Thymus (tissue), 14 donors: ENCODE measurements at places on chromosomes 16 and 17.

DNA sequence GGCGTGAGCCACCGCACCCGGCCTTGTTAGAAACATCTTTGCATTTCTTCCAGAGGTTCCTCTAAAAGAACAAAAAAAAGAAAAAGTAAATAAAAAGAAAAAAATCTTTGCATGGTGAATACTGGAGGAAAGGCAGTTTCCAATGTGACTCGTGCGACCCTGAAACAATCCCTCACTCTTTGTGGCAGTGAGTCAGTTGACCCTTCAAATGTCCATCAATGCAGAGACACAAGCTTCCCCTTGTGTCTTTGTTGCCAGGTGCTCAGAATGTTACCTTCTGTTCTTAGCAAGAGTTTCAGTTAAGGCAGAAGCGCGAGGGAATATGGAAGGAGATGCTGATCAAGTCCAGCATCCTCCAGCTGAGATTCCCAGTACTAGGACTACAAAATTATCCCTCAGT lies 16.4 kb downstream of the CACNG4 start:
- no peak for DNase-seq

DNA sequence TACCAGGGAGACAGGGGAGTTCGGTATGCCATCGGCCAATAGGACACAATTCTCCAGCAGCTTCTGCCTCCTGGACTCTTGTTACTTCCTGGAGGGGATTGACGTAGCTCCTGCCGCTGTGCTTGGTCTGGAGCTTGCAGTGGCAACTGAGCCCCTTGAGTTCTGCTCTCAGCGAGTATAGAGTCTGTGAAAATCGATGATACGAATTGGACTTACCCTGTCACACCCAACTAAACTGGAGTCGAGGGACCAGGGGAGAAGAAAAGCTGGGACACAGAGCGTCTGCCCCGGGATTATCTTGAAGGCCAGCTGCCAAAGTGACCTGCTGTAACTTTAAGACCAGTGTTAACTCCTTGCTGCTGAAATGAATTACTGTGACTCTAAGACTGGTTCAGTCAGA lies 22.2 kb downstream of the SEC14L1 start:
- DNase-seq: no peak

DNA sequence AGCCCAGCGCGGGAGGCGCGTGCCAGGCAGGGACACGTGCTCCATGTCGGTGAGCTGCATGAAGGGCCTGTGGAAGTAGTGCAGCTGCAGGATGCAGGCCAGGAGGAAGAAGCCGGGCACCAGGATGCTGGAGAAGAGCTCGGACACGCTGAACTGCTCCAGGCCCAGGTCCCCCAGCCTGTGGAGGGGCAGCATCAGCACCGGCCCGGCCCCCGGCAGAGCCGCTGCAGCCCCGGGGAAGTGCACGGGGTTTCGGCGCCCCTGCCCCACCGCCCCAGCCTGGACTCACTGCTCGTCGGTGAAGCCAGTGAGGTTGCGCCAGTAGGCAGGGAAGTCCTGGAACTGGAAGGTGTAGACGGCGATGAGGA lies 28.0 kb downstream of the CTU2 start:
- DNase-seq: no peak

DNA sequence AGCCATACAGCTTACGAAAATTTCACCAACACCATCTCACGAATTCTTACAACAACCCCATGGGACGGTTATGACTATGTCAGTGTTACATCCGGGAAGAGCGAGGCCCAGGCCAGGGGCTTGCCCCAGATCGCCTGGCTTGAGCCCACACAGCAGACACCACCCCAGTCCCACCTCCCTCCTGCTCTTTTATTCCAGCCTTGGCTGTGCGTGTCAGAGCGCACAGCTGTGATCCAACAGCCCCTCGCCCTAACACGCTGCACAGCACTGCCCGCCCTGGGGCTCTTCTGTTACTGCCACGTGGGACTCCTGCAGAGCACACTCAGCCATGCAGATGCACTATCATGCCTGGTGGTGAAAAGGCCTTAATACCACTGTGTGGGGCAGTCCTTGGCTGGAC lies 127.9 kb downstream of the ENGASE start:
- no peak for DNase-seq

GRCh38 chr17:73921306-73921705 lies 277.1 kb upstream of the SDK2 start:
- DNase-seq: no peak

- DNase-seq: no peak
Measured at GRCh38 chr17:41492351-41492750, 2.6 kb upstream of the KRT36 start.

DNA sequence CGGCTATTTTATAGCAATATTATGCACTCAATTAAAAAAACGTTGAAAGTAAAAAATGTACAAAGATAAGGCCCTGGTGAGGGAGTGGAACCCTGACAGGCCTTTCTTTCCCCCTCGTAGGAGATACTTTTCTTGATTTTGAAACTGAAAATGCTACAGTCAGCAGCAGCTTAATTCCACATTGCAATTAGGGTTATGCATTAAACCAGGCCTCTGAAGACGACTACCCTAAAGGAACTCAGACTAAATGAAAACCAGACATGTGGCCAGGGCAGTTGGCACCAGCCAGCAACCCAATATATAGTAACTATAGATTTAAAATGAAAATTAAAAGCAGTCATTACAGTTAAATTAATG lies 463.2 kb upstream of the MAF start:
- no peak for DNase-seq

GRCh38 chr17:18933102-18934058 lies 18.6 kb upstream of the SLC5A10 start:
- DNase-seq: no peak

GRCh38 chr17:68981288-68981687 lies 26.1 kb upstream of the ABCA8 start:
- no peak for DNase-seq

DNA sequence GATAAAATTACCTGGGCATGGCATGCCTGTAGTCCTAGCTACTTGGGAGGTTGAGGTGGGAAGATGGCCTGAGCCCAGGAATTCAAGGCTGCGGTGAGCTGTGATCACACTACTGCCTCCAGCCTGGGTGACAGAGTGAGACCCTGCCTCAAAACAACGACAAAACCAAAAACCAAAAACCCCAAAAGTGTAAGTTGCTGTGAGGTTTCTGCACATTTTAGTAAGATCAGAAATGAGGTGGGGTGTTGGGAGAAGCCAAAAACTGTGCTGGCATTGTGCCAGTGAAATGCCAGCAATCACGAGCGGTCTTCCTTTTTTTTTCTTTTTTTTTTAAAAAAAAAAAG lies 114.6 kb downstream of the PITPNC1 start:
- DNase-seq: no peak

- DNase-seq: no peak
Measured at GRCh38 chr17:46182961-46183360, 10.3 kb downstream of the KANSL1 start.

DNA sequence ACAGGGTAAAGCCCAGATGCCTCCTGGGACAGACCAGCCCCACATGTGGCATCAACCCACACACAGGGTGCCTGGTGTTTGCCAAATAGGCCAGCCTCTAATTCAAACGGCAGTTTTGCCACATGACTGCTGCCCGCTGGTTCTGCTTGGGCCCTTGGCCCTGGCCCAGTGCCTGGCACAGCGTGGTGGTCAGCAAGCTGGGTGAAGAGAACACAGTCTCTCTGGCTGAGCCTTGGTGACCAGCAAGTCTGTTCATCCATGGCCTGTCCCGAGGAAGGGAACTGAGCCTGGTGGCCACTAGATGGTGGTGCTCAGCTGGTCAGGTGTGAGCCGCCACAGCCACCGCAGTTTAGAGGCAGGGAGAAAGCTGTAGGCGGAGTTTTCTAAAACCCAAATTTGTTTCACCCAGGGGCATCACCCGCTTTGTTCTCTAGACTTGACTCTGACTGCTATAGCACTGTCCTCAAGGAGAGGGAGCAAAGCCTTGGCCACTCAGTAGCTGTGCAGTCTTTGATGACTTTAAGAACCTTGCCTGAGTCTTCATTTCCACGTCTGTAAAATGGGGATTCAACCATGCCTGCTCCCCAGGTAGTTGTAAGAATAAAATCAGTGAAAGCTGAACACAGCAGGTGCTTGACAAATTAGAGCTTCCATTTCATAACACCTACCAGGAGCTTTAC lies 4.7 kb upstream of the GFAP start:
- no peak for DNase-seq

DNA sequence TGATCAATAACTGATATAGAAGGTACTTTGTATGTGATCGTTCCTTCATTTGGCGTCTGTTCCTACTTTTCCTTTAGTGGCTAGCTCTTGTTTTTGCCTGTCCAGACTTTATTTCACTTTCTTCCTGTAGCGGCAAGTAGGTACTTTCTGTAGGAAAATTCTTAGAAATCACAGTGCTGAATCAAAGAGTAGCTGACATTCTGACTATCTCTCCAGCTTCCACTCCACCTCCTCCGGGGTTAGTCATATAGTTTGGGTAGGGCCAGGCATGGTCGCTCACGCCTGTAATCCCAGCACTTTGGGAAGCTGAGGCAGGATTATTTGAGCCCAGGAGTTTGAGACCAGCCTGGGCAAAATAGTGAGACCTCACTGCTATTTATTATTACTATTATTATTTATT lies 29.9 kb upstream of the PAFAH1B1 start:
- DNase-seq: no peak

GRCh38 chr16:11389631-11390565 lies 44.6 kb downstream of the RMI2 start:
- no peak for DNase-seq

DNA sequence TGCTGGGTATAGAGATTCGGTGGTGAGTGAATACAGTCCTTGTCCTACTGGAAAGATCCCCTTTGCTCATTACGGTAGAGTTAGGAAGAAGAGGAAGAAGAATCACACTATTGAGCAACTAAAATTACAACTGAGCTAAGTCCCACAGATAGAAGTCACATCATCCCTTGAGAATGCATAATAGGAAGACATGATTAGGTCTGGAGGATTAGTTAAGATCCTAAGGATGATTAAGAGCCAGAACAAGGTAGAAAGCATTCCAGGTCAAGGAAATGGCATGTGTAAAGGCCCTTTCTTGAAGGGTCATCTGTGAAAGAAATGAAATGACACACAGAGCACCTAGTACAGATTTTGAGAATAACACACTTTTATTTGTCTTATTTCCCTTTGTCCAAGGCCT lies 503.5 kb downstream of the HAPSTR1 start:
- no peak for DNase-seq

- peak; percentile 64 for DNase-seq
Measured at GRCh38 chr17:50055426-50056216, at the start of gene ITGA3. TSS of gene ITGA3 (plus strand) at chr17:50056110. CDS start at chr17:50056440, 330 bp downstream.

GRCh38 chr16:89593841-89594240 lies 18.3 kb downstream of the CPNE7 start:
- DNase-seq: no peak

GRCh38 chr17:47119746-47120520 lies 69.2 kb downstream of the CDC27 start:
- no peak for DNase-seq

- DNase-seq: no peak
Measured at GRCh38 chr17:82323514-82324234, 6.3 kb upstream of the CD7 start.

GRCh38 chr17:32976131-32976530 lies 15.5 kb upstream of the SPACA3 start:
- DNase-seq: no peak

- DNase-seq: no peak
Measured at GRCh38 chr16:55426865-55427484, 52.0 kb upstream of the MMP2 start.

- no peak for DNase-seq
Measured at GRCh38 chr17:72691586-72691985, 400.9 kb downstream of the SLC39A11 start.

DNA sequence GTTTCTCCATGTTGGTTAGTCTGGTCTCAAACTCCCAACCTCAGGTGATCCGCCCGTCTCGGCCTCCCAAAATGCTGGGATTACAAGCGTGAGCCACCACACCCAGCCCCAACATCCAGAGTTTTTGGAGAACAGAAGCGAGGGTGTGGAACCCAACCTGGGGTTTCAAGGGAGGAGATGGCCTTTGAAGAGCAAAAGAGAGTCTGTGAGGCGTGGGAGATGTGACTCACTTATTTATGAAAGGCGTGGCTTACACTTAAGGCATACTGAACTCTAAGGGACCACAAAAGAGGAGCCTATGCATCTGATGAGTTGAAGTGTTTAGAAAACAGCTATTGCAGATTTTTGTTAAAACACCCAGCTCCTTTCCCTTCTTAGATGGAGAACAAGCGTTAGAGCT lies 18.9 kb downstream of the ARSG start:
- no peak for DNase-seq

GRCh38 chr16:4866586-4866985 lies 19.3 kb downstream of the UBN1 start:
- DNase-seq: no peak

GRCh38 chr17:72571813-72572396 lies 451.1 kb downstream of the SOX9 start:
- no peak for DNase-seq

DNA sequence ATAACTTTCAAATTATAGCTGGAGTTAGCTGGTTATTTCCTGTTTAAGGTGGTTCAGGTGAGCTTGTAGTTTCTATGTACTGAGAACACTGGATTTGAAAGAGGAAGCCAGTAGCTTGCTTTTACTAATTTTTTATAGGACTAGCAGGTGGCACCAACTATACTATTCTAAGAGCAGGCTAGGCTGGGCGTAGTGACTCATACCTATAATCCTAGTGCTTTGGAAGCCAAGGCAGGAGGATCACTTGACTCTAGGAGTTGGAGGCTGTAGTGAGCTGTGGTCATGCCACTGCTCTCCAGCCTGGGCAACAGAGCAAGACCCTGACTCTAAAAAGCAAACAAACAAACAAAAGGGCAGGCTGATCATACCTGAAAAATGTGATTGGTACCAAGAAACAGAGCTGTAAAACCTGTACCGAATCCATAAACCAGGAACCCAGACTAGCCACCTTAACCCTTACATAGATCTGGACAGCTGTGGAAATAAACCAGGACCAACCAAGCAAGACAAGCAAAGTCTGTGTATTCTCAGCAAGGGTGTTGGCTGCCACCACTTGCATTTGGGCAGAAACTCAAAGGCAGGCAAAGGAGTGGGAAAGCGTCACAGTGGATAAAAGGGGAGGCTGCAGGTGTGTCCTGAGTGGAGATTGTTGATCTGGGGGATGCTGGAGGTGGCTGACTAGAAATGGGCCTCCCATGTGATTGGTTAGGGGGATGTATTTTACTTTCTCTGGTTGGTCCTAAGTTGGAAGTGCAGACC lies 36.3 kb downstream of the SLC47A1 start:
- no peak for DNase-seq

GRCh38 chr17:72219137-72219823 lies 98.5 kb downstream of the SOX9 start:
- no peak for DNase-seq

GRCh38 chr16:89322321-89323119 lies 105.0 kb downstream of the ZNF778 start:
- DNase-seq: peak; percentile 28
